ENCODE measurements at places on chromosomes 4 and X.

- H3K36me3 ChIP-seq, result no peaks in the 10 kb centered on the region
- H3K27ac ChIP-seq, result no peak overlapping the region
- H3K4me3 ChIP-seq, result no peak overlapping the region
- no peaks in the 10 kb centered on the region for H3K4me1 ChIP-seq
- no peak for DNase-seq
These were observed 67.1 kb upstream of the PRKX start for GRCh38 chrX:3780564-3780963.

GRCh38 chr4:157151711-157152110 is 68.8 kb upstream of the GRIA2 start:
- no peak for DNase-seq
- H3K27ac ChIP-seq, result no peak overlapping the region
- no peaks in the 10 kb centered on the region for H3K27me3 ChIP-seq
- H3K4me1 ChIP-seq, result no peaks in the 10 kb centered on the region
- H3K4me3 ChIP-seq, result no peak overlapping the region

DNA sequence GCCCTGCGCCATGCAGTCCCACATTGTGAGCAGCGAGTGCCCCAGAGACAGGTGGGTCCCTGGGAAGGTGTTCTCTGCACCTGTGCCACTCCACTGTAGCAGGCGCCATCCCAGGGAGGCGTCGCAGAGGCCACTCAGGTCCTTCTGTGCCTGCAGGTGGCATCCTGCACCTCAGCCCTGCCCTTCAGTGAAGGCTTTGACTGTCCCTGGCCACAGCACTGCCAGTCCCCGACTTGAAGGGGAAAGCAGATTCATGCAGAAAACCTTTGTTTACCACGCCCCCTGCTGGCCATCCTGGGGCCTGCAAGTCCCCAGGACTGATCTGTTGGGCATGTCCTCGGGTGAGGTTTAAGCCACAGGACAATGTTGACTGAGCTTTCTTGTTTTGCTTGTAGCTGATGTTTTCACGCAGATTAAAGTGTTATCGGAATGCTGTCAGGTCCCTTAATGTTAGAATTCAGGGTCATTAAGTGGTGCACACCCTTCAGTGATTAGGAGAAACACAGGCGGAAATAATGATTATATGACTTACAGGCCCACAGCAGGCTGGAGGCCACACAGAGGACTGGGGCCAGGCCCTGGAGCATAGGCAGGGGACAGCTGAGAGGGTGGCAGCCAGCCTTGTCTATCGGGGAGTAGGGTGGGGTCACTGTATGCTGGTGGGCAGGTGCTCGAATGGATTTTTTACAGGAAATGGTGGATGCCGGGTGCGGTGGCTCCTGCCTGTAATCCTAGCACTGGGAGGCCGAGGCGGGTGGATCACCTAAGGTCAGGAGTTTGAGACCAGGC is 5.0 kb downstream of the TACC3 start:
- peaks cover 58% of the 10 kb centered on the region for H3K4me1 ChIP-seq
- peak; percentile 72 for DNase-seq
- H3K4me3 ChIP-seq, result peak overlapping the region; percentile 41
- peaks cover 29% of the 10 kb centered on the region for H3K36me3 ChIP-seq
- H3K27ac ChIP-seq, result peak overlapping the region; percentile 87

GRCh38 chr4:188242041-188242440 is 102.8 kb downstream of the TRIML1 start:
- no peaks in the 10 kb centered on the region for H3K36me3 ChIP-seq
- H3K4me3 ChIP-seq, result no peak overlapping the region
- H3K27ac ChIP-seq, result no peak overlapping the region

DNA sequence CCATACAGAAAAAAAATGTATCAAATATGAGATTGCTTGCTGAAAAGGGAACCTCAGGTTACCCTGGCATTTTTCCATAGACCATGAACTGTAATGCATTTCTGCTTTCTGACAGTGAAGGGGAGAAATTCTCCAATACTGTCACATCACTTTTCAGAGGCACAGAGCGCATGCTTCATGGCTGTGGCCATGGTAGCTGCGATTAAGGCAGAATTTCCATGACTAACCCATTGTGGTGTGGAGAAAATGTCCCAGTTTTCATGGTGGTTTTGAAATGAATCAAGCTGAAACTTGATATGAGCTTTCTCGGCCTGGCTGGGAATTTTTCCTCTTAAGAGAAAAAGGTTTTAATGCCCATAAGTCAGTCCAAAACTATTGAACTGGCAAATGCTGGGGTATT is 39.5 kb upstream of the MAP3K15 start:
- no peaks in the 10 kb centered on the region for H3K36me3 ChIP-seq
- H3K27ac ChIP-seq, result peak overlapping the region; percentile 75
- H3K4me1 ChIP-seq, result peaks cover 24% of the 10 kb centered on the region
- no peaks in the 10 kb centered on the region for H3K27me3 ChIP-seq
